ENCODE measurements at places on chromosomes 3 and 15. TPM values are rescaled to one million over a fixed set of nuclear protein-coding genes. Genes with fewer than 3 reads are reported as not detected.

Gene ISLR2
- total RNA-seq: not detected

Gene EFCAB12
- 0.42 TPM for total RNA-seq

Gene PTX3
- total RNA-seq: not detected

Gene RBP2
- total RNA-seq: not detected

Gene SLC22A14
- not detected for total RNA-seq

Gene HESX1
- total RNA-seq: 0.37 TPM

Gene LIPC
- total RNA-seq: 4.4 TPM

GRCh38 chr15:90414408-90415028 lies 26.5 kb downstream of the IQGAP1 start:
- DNase-seq: no peak

GRCh38 chr15:85027033-85027380 lies 45.4 kb downstream of the PDE8A start:
- no peak for DNase-seq

- DNase-seq: no peak
Observed at GRCh38 chr3:54983266-54984099, 55.6 kb upstream of the LRTM1 start.

- no peak for DNase-seq
Observed at GRCh38 chr15:78389322-78389721, 48.7 kb upstream of the IREB2 start.

DNA sequence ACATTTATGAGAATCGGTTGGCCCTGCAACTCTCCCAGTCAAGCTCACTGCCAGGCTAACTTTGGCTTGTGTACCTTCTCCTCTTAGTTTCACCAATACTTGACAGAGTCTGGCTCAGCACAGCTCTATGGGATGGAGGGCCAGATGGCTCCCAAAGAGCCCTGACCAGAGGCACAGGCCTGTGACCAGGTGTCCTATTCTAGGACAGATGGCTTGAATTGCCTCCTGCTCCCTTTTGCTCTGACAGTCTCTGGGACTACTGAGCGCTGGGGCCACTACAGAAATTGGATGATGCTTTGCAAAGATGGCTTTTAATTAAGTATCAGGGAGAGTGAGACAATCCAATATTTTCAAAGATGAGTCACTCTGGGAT lies 10.3 kb upstream of the ARID3B start:
- DNase-seq: no peak

DNA sequence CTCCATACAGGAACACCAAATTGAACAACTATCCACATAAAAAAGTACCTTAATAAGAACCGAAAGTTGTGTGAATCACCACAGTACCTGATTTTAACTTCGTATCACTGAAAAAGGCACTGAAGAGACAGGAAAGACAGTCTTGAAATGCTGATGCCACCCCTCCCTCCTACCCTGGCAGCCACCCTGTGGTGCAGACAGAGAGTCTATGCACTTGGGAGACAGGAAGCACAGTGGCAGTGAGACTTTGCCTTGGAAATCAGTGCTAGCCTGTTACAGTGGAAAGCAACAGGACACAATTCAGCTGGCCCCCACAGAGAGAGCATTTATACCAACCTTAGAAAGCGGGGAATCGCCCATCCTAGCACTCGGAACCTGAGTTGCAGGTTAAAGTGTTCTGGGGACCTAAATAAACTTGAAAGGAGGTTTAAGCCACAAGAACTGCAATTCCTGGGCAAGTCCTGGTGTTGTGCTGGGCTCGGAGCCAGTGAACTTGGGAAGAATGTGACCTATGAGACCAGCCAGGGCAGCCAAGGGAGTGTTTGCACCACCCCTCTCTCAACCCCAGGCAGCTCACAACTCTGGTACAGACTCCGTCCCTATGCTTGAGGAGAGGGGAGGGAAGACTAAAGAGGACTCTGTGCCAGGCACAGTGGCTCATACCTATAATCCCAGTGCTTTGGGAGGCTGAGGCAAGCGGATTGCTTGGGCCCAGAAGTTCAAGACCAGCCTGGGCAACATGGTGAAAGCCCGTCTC lies 240.1 kb downstream of the ISL2 start:
- DNase-seq: no peak

DNA sequence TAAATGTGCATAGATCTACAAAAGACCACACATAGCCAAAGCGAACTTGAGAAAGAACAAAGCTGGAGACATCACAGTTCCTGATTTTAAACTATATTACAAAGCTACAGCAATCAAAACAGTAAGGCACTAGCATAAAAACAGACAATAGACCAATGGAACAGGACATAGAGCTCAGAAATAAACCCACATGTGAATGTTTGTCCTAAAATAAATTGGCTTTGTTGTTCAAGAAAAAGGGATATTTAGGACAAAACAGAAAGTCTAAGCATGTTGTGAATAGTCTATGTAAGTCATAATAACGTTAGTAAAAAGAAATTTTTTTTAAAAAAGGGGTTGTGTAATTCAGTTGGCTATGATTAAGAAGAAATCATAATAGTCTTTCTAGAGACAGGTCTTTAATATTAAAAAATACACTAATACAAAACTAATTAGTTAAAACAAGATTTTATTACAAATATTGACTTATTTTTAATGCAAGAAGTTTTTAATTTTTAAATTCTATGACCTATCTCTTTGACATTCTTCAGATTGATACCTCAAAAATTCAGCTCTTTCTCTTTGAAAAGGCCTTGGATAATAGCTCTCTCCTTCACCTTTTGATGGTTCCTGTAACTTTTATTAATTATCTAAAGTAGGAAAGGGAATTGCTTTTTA lies 11.6 kb downstream of the TMEM212 start:
- DNase-seq: no peak

GRCh38 chr3:154656486-154656885 lies 226.5 kb upstream of the GPR149 start:
- DNase-seq: no peak

GRCh38 chr3:64803469-64803868 lies 115.7 kb upstream of the ADAMTS9 start:
- DNase-seq: no peak
